ENCODE measurements at places on chromosomes 16 and 17. TPM values are rescaled to one million over a fixed set of nuclear protein-coding genes. Genes with fewer than 3 reads are reported as not detected.

DNA sequence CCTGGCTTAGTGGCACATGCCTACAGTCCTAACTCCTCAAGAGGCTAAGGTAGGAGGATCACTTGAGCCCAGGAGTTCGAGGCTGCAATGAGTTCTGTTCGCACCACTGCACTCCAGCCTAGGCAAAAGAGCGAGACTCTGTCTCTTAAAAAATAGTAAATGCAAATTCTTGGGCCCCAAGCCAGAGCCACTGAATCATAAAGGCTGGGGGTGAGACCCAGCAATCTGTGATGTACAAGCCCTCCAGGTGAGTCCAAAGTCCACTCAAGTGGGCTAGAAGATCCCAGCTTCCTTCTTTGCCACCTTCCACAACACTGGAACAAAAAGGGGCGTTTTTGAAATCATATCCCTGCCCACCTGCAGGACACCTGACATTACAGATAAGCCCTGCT lies 16.9 kb downstream of the TRIM25 start:
- no peak overlapping the region for H3K4me3 ChIP-seq
- H3K4me1 ChIP-seq, result peaks cover 15% of the 10 kb centered on the region
- H3K27me3 ChIP-seq, result no peaks in the 10 kb centered on the region

DNA sequence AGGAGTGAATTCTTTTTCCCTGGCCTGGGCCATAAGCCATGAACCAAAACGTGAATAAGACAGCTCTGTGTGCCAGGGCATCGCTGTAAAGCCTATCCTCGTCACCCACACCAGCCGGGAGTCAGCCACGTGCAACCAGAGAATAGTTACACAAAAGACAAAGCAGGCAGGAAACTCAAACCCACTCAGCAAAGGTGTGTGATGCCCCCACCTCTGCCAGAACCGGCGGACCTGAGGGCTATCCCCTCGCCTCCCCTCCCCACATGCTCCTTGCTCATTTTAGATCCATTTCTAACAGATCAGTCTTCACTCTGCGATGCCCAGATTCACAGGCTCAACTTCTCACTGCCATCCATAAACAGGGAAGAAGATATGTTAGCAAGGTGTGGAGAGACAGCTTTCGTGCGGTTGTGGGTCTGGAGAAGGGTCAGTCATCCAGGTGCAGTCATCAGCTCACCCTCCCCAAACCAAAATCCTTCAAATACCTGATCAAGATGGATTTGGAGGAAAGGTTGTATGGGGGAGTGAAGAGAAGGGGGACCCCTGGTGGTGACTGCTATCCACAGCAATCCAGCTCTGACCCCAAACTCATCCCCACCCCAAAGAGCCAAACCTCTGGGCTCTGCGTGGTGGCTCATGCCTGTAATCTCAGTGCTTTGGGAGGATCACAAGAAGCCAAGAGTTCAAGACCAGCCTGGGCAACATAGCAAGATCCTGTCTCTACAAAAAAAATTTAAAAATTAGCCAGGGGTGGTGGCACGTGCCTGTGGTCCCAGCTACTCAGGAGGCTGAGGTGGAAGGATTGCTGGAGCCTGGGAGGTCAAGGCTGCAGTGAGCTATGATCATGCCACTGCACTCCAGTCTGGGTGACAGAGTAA lies 219.2 kb downstream of the C16orf78 start:
- H3K4me3 ChIP-seq, result no peak overlapping the region
- H3K27ac ChIP-seq, result no peak overlapping the region
- H3K27me3 ChIP-seq, result peaks cover 29% of the 10 kb centered on the region
- H3K4me1 ChIP-seq, result no peaks in the 10 kb centered on the region

GRCh38 chr16:14002416-14002990 lies 68.6 kb upstream of the MRTFB start:
- DNase-seq, result no peak
- no peaks in the 10 kb centered on the region for H3K36me3 ChIP-seq
- no peaks in the 10 kb centered on the region for H3K4me1 ChIP-seq
- H3K27ac ChIP-seq, result no peak overlapping the region

- no peak overlapping the region for H3K4me3 ChIP-seq
- no peaks in the 10 kb centered on the region for H3K4me1 ChIP-seq
- H3K36me3 ChIP-seq, result no peaks in the 10 kb centered on the region
Measured at GRCh38 chr16:87687126-87687910, 78.5 kb downstream of the KLHDC4 start.

GRCh38 chr16:28974007-28974436 lies 556 bp upstream of the SPNS1 start:
- no peaks in the 10 kb centered on the region for H3K36me3 ChIP-seq
- H3K4me3 ChIP-seq, result peak overlapping the region; percentile 96
- H3K27me3 ChIP-seq, result no peaks in the 10 kb centered on the region
- H3K4me1 ChIP-seq, result no peaks in the 10 kb centered on the region
- peak; percentile 65 for DNase-seq

DNA sequence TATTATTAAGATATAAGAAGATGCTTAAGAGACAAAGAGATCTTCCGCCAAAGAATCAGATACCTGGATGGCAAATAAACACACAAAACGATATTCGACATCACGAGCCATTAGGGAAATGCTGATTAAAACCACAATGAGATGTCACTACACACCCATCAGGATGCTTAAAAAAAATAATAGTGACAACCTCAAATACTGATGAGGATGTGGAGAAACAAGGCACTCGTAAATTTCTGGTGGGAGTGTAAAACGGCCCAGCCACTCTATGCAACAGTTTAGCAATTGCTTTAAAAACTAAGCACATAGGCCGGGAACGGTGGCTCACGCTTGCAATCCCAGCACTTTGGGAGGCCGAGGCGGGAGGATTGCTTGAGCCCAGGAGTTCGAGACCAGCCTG lies 39.4 kb downstream of the TBC1D16 start:
- no peak overlapping the region for H3K27ac ChIP-seq
- DNase-seq, result no peak
- H3K4me3 ChIP-seq, result no peak overlapping the region
- H3K27me3 ChIP-seq, result no peaks in the 10 kb centered on the region

DNA sequence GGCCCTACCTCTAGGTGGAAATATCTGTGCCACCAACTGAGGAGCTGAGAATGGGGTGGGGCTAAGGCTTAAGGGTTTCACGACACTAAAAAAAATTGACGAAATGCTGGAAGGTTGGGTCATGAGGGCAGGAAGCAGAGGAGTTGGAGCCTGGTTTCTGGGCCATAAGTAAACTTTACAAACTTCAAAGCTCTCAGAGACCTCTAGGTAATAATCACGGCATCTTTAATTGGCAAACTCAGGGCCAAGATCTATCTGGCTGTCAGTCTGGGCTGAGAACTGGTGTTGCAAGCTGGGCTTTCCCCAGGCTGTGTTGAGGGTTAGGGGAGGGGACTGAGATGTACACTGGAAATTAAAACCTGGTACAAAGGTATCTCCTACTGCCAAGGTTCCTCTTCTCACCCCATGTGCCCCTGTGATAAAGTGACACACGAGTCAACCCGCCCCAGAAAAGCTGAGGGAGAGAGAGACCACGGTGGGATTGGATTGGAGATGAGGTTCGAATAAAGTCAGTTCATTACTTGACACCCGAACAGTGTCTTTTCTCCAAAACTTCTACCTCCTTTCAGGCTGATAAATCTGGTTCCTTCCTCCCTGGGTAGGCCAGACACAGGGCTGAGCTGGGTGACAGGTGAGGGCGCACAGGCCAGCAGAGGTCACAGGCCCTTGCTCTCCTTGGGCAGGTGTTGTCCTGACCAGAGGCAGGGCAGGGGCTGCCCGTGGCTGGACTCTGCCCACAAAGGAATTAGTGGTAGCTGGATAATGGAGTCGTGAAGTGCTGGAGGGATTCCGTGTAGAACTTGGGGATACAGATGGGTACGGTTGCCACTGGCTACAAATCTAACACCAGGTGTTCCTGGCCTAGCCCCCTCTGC lies 4.0 kb upstream of the ZNF768 start:
- H3K27me3 ChIP-seq, result no peaks in the 10 kb centered on the region
- no peak overlapping the region for H3K4me3 ChIP-seq
- peaks cover 16% of the 10 kb centered on the region for H3K4me1 ChIP-seq
- DNase-seq, result no peak

- peak overlapping the region; percentile 69 for H3K27ac ChIP-seq
- no peaks in the 10 kb centered on the region for H3K27me3 ChIP-seq
- DNase-seq, result no peak
- H3K36me3 ChIP-seq, result no peaks in the 10 kb centered on the region
- H3K4me3 ChIP-seq, result peak overlapping the region; percentile 76
Measured at GRCh38 chr17:82334204-82334621, 647 bp upstream of the SECTM1 start.

- H3K4me1 ChIP-seq, result peaks cover 64% of the 10 kb centered on the region
- H3K4me3 ChIP-seq, result peak overlapping the region; percentile 85
- H3K27me3 ChIP-seq, result no peaks in the 10 kb centered on the region
- peak; percentile 77 for DNase-seq
- peak overlapping the region; percentile 96 for H3K27ac ChIP-seq
- H3K36me3 ChIP-seq, result no peaks in the 10 kb centered on the region
Measured at GRCh38 chr16:73054813-73055482, 7.0 kb upstream of the ZFHX3 start.

- DNase-seq, result no peak
- H3K4me1 ChIP-seq, result no peaks in the 10 kb centered on the region
- H3K27ac ChIP-seq, result no peak overlapping the region
- no peaks in the 10 kb centered on the region for H3K36me3 ChIP-seq
- H3K4me3 ChIP-seq, result no peak overlapping the region
- H3K27me3 ChIP-seq, result peaks cover 26% of the 10 kb centered on the region
Measured at GRCh38 chr17:73954951-73955350, 248.5 kb upstream of the RPL38 start.

DNA sequence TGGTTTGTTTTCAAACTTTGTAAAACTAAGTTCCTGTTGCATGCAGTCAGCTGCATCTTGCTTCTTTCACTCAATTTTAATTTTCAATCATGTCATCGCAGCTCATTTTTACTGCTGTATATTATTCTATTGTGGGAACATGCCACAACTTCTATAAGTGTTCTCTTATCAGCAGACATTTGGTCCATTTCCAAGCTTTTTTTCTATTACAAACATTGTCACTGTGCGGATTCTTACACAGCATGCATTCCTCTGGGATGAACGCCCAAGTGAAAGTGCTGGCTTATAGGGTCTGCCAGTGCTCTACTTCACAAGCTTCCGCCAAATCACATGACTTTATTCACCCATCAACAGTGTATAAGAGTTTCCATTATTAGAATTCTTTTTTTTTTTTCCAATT lies 22.7 kb downstream of the GINS3 start:
- peaks cover 21% of the 10 kb centered on the region for H3K4me1 ChIP-seq
- H3K27ac ChIP-seq, result no peak overlapping the region
- no peak overlapping the region for H3K4me3 ChIP-seq
- H3K36me3 ChIP-seq, result no peaks in the 10 kb centered on the region
- no peaks in the 10 kb centered on the region for H3K27me3 ChIP-seq

- H3K36me3 ChIP-seq, result no peaks in the 10 kb centered on the region
- H3K4me1 ChIP-seq, result no peaks in the 10 kb centered on the region
- no peak overlapping the region for H3K27ac ChIP-seq
- H3K27me3 ChIP-seq, result no peaks in the 10 kb centered on the region
- no peak for DNase-seq
Measured at GRCh38 chr16:56554441-56554840, 10.4 kb upstream of the MT4 start.

DNA sequence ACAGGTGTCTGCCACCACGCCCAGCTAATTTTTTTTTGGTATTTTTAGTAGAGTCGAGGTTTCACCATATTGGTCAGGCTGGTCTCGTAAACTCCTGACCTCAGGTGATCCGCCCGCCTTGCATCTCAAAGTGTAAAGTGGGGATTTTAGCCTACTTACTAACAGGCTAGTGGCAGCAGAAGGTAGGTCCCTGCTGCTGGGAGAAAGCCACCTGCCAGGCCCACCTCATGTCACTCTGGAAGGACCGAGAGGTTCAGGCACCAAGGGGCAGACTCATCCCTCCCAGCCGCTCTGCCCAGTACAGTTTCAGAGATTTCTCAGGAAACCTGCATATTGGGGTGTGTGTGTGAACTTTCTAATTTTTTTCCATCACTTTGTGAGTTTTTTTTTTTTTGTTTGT lies 2.1 kb upstream of the RCVRN start:
- H3K4me3 ChIP-seq, result no peak overlapping the region
- no peaks in the 10 kb centered on the region for H3K36me3 ChIP-seq
- H3K27me3 ChIP-seq, result 0 out of 2 replicates have a peak, but pooled peaks cover 10% of the 10 kb centered on the region
- H3K4me1 ChIP-seq, result no peaks in the 10 kb centered on the region

DNA sequence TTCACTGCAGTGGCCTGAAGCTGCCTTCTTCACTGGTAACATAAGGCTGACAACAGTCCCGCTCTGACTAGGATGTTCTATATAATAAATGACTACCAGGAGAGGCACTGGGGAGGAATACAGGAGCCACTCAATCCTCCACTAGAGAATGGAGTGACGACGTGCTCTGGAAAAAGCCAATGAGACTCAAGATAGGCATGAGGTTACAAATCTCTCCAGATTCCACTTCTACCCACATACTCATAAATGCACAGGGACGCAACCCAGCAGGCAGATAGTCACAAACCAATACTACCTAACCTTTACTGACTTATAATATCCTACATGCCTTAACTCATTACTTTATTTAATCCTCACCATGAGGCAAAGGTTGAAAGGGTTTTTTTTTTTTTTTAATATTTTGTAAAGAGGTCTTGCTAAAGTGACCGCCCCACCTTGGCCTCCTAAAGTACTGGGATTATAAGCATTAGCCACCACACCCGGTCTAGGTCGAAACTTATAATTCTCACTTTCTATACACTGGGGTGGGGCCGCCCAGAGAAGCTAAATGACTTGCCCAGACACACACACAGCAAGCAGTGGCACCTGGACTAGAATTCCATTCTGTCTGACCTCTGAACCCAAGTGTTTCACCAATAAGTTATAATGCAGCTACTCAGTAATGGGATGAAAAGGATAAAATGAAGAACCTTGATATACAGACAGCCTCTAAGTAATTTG lies 33.7 kb downstream of the TOM1L2 start:
- H3K36me3 ChIP-seq, result no peaks in the 10 kb centered on the region
- H3K4me1 ChIP-seq, result peaks cover 72% of the 10 kb centered on the region
- H3K27ac ChIP-seq, result no peak overlapping the region
- DNase-seq, result no peak
- H3K4me3 ChIP-seq, result no peak overlapping the region
- no peaks in the 10 kb centered on the region for H3K27me3 ChIP-seq

GRCh38 chr16:81121474-81121990 lies 25.3 kb upstream of the GCSH start:
- no peaks in the 10 kb centered on the region for H3K4me1 ChIP-seq
- DNase-seq, result no peak
- no peaks in the 10 kb centered on the region for H3K36me3 ChIP-seq
- no peaks in the 10 kb centered on the region for H3K27me3 ChIP-seq

- H3K36me3 ChIP-seq, result no peaks in the 10 kb centered on the region
- H3K27me3 ChIP-seq, result no peaks in the 10 kb centered on the region
- DNase-seq, result peak; percentile 53
- H3K27ac ChIP-seq, result no peak overlapping the region
- no peaks in the 10 kb centered on the region for H3K4me1 ChIP-seq
Measured at GRCh38 chr16:53022374-53022773, 30.3 kb downstream of the CHD9NB start.

DNA sequence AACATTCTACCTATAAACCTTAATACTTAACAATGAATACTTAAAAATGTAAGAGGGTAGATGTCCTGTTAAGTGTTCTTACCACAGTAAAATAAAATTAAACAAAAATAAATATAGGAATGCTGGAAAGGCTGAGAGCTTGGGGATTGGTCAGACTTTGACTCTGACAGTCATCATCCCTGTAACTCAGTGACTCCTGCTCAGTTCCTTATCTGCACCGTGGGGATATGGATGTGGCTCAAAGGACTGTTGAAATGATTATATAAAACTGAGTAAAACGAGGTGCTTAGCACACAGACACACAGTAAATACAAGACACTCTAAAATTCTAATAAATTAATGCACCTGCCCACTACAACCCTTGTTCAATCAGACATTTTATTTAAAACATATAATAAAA lies 338.6 kb downstream of the TMEM114 start:
- H3K27ac ChIP-seq, result no peak overlapping the region
- no peaks in the 10 kb centered on the region for H3K4me1 ChIP-seq
- H3K27me3 ChIP-seq, result no peaks in the 10 kb centered on the region

Gene HS3ST3B1
- 0.33 TPM for total RNA-seq

Gene KRT33B
- total RNA-seq, result not detected

Gene OSBPL7
- 18.4 TPM for total RNA-seq

Gene CLEC18B
- 0.29 TPM for total RNA-seq

Gene ZNF469
- total RNA-seq, result 5.8 TPM

Gene NPB
- 0.07 TPM for total RNA-seq

Gene EPOP
- 12.6 TPM for total RNA-seq
